NCI-H1694 treated with DMSO at 0.1 percent for 48 hours (cell line): ENCODE measurements at places on chromosomes 7 and 10.

- no peak for DNase-seq
Observed at GRCh38 chr7:125551008-125551407, 621.4 kb upstream of the POT1 start.

GRCh38 chr10:123821136-123821535 is 70.5 kb downstream of the CPXM2 start:
- DNase-seq, result no peak

DNA sequence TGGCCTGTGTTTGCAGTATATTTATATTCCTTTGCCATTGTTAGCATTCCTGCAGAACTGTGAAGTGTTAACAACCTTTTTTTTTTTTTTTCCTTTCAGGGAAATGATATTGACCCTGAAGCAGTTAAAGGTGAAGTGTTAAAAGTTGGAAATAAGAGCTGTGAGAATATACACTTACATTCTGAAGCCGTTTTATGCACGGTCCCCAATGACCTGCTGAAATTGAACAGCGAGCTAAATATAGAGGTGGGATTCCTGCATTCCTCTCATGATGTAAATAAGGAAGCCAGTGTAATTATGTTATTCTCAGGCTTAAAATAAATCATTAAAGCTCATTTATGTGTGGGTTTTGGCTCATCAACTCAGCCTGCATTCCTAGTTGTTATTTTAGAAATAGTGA is 92.8 kb upstream of the CAPZA2 start:
- no peak for DNase-seq

GRCh38 chr7:109694149-109695071 is 1124.7 kb downstream of the DNAJB9 start:
- DNase-seq, result no peak
